ENCODE measurements at places on chromosomes 16 and 17.

DNA sequence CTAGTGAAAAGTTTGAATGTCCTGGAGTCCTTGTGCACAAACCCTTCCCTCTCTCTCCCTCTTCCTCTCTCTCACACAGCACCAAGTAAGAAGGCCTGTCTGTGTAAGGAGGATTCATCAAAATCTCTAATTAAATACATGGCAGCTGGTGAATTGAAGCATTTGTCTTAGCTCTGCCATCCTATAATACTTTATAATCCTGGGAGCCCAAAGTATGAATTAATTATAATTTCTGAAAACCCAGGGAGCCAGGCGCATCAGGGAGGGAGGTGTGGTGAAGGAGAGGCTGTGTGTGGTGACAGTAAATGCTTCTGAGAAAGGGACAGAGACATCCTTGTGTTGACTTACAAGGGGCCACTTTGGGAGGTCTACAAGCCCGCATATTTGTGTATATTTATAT lies 691.4 kb upstream of the EEF2KMT start:
- no peak for DNase-seq

DNA sequence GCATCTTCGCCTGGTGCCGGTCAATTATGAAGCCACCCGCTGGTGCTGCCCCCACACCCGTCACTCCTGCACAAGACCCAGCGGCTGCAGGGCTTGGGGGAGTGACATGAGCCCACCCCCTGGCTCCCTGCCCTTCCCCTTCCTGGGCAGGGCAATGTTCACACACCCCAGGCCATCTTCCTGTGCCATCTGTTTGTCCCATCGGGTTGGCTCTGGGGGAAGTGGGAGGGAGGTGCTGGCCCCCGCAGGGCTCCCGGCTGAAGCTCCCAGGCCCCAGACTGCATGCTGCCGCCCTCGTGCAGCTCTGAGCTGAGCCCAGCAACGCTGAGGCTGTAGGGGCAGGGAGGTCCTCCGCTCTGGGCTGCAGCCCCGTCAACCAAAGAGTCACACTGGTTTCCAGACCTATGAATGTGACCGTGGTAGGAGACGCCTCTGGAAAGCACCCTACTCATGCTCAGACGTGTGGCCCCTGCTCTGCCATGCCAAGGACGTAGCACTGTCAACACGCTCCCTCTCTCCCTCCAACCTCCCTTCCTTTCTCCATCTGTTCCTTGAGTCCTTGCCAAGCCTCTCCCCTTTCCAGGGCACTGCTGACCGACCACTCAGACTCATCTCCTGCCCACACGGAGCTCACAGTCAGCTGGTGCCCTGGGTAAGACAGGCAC lies 140.4 kb downstream of the ENGASE start:
- DNase-seq = no peak

GRCh38 chr17:62724398-62725146 lies 83.5 kb downstream of the MARCHF10 start:
- peak; percentile 50 for DNase-seq

DNA sequence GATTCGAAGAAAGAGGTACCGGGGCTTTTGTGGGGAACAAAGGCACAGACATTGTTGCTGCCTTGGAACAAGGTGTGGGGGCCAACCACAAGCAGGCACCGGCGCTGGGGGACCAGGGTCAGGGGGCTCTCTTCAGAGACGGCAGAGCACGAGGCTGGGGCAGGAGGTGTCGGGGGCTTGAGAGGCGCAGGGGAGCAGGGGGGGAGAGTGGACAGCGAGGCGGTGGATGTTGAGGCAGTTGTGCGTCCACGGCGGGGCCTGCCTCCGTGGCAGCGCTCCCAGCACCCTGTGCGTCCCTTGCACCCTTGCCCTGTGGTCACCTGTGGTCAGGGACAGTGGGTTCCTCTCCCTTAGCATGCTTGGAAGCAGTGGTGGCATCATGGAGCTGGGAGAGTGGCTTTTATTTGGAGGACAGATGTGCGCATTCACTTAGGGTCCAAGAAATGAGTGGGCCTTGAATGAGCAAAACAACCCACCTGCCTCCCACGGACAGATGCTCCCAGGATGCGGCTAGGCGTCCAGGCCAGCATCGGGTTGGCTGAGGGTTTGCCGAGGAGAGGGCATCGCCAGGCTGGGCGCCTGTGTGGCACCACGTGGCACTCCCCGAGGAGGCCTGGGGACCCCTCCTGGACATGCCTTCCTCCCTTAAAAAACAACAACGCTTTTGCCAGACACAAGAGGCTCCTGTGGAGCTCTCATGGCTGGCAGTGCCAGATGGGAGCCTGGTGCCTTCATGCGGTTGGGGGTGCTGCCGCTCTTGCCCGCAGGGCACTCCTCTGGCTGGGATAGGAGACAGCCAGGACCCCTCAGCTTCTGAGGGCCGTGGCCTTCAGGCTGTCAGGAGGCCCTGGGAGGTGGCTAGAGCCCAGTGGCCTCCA lies 113.0 kb downstream of the BANP start:
- DNase-seq = no peak

DNA sequence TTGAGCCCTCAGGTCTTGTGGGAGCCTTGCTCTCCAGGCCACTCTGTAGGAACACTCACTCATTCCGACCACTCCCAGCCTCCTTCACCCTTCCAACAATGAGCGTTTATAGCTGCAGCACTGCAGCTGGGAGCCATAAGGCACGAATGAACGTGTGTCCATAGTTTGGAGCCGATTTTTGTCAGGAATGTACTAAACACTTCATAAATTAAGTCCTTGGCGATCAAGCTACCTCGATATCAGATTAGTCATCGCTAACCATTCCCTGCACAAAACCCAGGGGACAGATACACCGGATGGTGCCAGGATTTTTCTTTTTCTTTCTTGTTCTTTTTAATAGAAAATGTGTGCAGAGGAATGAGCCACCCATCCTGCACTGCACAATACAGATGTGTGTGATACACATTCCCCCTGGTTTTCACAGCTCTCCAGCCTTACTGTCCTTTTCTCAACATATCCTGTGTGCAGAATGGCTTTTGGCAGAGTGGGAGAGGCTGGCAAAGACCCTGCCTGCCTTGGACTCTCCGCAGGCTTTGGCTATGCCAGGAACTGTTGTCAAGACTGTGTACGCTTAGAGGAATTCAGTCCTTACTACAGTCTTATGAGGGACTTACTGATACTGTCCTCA lies 68.4 kb upstream of the ELAC2 start:
- DNase-seq = peak; percentile 3

DNA sequence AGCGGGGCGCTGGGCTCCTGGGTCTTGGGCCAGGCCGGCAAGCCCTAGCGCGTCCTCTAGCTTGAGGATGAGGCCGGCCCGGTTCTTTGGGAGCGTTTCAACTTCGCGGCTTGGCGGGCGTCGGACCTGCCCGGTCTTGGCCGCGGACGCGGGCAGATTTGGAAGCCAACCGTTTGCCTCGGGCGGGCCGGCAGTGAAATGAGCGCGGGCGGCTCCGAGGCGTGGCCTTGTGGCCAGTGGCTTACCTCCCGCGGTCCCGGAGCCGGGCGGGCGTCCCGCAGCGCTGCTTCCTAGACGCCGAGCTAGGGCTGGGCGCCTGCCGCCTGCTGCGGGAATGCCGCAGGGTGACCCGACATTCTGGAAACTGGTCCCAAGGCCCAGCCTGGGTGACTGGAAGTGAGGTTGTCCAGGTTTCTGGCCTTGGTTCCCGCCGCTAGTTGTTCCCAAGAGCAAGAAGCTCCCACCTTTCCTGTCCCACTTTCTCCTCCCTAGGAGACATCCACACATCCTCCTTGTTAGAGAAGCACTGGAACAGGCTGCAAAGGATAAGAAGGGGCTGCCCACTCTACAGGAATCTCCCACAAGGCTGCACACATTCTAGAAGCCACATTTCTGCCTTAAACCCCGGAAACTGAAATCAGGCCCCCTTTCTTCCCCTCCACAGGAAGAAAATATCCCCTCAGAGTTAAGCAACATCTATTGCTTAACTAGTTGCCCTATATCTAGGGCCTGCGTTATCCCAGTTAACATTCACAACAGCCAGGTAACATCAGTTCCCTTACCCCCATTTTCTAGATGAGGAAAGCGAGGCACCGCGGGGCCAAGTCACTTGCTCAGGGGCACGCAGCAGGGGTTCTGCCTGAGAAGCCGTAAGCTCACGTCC lies 4.5 kb upstream of the CBX8 start:
- peak; percentile 40 for DNase-seq

GRCh38 chr17:11940904-11941303 lies 56.4 kb downstream of the ZNF18 start:
- no peak for DNase-seq

DNA sequence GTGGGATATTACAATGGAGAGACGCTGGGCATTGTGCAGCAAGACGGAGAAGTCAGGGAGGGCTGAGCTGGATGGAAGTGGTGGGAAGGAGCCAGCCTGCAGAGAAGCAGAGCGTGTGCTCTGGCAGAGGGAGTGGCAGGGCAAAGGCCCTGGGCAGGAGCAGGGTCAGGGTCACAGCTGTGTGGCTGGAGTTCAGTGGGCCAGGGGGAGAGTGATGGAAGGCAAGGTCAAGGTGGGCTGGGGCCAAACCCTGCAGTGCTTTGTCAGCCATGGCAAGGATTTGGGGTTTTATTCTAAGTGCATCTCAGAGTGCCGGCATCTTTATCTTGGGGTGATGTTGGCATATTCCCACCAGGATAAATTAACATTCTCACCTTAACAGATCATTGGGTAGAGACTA lies 31.9 kb upstream of the C16orf78 start:
- DNase-seq = no peak

DNA sequence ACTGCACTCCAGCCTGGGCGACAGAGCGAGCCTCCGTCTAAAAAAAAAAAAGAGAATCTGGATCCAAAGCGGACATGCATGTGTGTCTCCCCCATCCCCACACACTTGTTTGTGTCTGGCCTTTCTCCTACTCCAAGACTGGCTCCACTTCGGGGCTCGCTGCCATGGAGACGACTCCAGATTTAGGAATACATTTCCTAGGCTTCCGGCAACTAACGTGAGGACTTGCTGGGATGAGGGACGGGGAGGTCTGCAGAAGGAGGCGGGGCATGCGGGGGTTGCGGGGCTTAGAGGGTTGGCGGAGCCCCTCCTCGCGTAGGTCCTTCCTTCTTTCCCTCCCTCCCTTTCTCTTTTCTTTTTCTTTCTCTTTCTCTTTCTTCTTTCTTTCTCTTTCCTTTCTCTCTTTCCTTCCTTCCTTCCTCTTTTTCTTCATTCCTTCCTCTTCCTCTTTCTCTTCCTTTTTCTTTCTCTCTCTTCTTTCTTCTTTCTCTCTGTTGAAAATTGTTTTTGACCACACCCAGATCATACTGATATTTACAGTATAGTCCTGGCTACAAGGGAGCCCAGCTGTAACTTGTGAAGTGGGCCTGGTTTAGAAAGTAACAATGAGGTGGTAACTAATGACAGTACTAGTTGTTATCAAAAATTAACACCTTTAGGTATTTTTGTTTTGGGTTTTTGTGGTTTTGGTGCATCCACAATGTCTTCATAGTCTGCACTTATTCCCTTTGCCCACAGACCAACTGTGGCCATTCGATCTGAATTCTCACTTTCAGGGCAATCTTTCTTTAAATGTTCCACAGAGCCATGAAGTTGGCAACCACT lies 25.2 kb downstream of the MIS12 start:
- DNase-seq = no peak

DNA sequence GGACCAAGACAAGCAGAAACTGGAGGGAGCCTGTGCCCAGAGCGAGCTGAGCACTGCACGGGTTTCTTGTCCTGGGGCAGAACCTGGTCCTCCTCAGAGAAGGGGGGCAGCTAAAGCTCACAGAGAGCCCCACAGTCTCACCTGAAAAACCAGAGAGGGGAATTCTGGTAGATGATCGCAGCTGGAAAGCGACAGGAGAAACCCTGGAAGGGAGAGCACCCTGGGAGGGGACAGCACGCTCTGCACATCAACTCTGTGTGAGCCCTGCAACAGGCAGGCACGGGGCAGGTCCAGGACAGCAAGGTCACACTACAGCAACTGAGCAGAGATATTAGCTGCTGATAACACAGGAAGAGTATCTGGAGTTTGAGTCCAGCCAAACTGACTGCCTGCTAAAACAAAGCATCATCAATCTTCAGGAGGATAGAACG lies 18.2 kb downstream of the ZCCHC14 start:
- DNase-seq = no peak
